CD4-positive, alpha-beta T cell treated with Interleukin-15 for 1 hour (primary cell): ENCODE measurements at places on chromosomes 5 and 9.

GRCh38 chr5:151234476-151235238 lies 10.8 kb upstream of the CCDC69 start:
- DNase-seq: peak; percentile 58

DNA sequence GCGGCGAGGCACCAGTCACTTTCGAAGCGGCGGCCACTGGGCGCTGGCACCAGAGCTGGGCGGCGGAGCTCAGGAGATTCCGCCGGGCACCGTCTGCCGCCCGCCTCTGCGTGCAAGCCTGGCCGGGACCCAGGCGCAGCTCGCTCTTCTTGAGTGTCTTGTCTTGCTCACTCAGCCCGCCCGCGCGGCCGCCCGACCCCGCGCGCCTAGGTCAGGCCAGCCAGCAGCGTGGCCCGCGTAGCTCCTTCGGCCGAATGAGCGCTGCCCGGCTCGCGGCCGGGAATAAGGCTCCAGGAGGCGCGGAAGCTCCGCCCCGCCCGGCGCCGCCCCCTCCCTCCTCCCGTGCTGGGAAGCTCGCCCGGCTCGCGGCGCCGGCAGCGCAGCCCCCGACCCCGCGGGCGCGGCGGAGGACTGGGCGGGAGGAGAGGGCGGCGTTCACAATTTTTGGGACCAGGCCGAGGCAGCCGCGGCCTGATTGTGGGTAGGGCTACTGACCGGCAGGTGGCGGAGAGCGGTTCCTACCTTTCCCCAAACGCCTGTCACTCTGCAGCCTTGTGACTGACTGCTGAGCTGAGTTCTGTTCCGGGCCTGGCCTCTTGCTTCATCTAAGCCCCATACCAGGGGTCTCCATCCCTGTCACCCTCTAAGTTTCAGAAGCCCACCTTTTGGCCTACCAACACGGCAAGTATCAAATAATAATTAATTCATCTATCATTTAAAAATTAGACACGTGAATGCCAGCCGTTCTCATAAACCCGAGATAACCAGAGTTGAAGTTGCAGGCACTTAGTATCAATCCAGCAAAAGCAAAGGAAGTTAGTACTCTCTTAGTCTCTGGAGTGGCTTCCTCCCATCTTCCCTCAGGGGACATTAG lies at the start of gene HBEGF:
Gene HBEGF (minus strand): TSS at position 256 of the 874 bp plus-strand sequence. CDS start 275 bp downstream, outside the sequence.
- DNase-seq: peak; percentile 57

GRCh38 chr5:15442193-15442570 lies 57.8 kb upstream of the FBXL7 start:
- no peak for DNase-seq

DNA sequence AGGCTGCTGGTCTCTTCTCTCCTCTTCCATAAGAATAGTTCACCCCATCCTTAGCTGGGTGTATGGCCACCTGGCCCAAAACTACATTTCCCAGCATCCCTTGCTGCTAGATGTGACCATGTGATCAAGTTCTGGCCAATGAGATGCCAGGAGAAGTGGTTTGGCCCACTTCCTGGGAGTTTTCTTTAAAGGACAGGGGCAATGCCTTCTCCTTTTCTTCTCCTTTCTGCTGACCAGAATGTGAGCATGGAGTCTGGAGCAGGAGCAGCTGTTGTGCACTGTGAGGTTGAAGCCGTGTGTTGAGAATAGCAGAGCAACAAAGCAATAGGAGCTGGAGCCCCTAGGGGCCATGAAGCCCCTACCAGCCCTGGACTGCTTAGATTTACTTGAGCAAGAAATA lies 36.8 kb downstream of the C9orf50 start:
- DNase-seq: peak; percentile 78

DNA sequence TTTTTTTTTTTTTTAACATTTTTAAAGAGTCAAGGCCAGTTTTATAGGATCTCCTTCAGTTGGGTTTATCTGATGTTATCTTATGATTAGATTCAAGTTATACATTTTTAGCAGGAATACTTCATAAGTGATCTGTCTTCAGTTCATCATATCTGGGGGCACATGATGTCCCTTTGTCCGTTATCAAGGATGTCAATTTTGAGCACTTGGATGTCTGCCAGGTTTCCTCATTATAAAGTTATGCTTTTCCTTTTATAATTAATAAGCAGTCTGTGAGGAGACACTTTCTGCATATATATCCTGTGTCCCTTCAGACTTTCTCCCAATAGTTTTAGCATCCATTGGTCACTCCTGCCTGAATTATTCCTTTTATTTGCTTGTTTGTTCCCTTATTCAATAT lies 11.8 kb downstream of the HDHD3 start:
- DNase-seq: no peak
